ENCODE measurements at places on chromosomes 12 and 14.

DNA sequence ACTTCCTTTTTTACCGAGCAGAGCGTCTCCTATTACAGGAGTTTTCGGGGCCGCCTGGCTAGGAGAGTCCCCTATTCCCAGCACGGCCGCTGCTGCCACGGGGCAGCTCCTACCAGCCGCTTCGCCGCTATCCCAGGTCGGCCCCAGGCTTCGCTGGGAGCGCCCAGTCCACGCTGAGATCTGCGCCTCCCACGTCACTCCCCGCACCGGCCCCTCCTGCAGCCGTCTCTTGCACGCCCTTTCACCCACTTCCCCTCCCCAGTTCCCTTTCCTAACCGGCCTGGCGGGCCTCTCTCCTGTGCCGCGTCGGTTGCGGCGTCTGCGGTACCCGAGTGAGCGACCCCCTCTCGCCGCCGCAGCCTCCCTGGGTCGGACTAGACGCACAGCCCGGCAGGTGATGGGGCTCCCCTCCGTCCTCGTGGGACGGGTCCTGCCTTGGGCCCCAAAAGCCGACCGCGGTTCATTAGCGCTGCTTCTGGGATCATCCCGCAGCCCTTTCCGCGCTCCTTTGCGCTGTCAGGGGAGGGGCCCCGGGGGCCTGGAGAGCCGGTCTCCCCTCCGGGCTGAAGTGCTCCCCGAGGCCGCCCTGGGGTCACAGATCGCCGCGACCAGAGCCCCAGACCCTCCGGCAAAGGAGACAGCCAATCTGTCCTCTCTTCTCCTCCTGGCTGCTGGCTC lies 1318.4 kb downstream of the TMEM121 start:
- DNase-seq: peak; percentile 79

GRCh38 chr14:69149461-69150244 lies 3.3 kb downstream of the DCAF5 start:
- no peak for DNase-seq

DNA sequence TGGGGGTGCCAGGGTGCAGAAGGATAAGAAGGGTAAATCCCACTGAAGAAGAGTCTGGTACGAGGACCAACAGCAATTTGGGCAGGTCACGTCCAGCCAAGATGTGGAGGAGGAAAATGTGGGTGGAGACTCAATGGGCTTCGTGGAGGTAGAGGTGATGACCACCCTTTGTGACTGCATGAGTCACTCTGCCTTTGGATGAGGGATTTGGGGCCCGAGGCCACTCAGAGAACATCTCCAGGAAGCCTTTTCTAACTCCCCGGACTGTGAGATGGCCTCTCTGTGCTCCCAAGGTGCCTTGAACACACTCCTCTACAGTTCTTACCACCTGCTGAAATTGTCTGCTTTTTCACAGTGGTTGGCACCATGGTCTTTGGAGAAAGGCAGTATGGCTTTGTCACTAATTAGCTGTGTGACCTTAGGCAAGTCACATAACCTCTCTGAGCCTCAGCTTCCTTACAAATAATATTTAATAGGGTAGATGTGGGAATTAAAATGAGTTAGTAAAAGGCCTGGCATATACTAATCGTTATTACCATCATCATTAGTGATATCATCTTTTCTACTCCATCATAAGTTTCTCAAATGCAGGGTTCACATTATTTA lies 67.0 kb upstream of the ARHGAP5 start:
- no peak for DNase-seq

- DNase-seq: no peak
These were observed 66.3 kb upstream of the PLEKHG3 start for GRCh38 chr14:64637735-64638473.

GRCh38 chr14:69263364-69263763 lies 3.4 kb downstream of the GALNT16 start:
- no peak for DNase-seq

DNA sequence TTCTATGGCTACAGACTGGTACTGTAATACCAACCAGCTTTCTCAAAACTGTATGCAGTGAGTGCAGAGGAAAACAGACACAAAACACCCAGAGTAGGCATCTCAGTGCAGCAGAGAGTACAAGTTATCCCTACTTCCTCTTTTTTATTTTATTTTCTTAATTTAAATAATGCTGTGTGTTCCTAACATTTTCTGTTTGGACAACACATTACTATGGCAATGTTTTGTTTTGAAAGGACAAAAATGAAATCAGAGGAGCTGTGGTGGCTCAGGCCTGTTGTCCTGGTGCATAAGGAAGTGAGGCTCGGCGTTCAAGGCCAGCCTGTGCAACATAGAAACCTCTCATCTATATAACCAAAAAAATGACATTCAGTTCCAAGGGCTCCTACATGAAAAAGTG lies 33.7 kb upstream of the SELPLG start:
- no peak for DNase-seq

- DNase-seq: no peak
These were observed 14.3 kb downstream of the SERPINA1 start for GRCh38 chr14:94374116-94374515.

- no peak for DNase-seq
These were observed 10.4 kb downstream of the CPNE6 start for GRCh38 chr14:24081739-24082211.

GRCh38 chr12:65488197-65488596 lies 209.7 kb downstream of the MSRB3 start:
- no peak for DNase-seq

GRCh38 chr14:53550776-53551175 lies 397.7 kb upstream of the DDHD1 start:
- no peak for DNase-seq

- DNase-seq: no peak
These were observed 309.6 kb downstream of the LRFN5 start for GRCh38 chr14:41916313-41916712.

DNA sequence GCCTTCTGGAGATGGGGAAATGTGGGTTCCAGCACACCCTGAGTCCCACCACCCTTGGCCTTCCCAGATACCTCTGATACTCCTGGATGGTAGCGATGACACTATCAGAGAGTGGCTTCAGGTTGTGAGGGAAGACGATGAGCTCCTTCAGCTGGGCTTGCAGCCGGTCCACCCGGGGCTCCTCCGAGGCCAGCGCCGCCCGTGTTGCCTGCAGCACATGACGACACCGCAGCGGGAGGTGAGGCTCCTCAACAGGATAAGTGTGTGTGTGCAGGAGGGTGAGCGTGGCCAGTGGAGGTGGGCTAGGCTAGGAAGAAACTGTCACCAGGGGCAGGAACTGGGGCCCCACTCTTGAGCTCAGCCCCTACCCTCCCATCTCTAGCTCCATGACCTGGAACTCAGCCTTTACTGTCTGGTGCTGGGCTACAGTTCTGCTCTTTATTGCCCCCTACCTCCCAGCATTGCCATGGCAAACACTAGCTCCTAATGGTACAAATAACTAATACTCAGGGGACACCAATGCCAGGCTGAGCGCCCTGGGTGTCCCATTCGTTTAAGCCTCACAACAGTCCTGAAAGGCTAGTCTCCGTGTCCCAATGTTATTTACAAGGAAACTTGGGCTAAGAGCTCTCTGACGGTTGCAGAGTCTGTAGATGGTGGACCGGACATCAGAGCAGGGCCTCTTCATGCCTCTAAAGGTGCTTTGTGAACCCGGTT lies 64.1 kb downstream of the SYNE3 start:
- peak; percentile 60 for DNase-seq

DNA sequence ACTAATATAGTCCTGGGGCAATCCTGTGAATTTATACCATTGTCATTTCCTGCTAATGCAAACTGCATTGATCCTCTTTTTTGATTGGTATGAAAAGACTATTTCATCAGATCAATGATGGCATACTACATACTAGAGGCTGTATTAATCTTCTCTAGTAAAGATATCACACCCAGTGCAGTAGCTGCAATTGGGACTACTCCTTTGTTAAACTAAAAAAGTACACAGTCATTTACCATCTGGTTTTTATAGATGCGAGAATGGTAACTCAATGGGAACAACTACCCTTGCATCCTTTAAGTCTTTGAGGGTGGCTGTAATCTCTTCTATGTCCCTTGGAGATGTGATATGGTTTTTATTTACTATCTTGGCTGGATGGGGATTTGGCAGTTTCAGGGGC lies 80.2 kb upstream of the STK38L start:
- DNase-seq: no peak

DNA sequence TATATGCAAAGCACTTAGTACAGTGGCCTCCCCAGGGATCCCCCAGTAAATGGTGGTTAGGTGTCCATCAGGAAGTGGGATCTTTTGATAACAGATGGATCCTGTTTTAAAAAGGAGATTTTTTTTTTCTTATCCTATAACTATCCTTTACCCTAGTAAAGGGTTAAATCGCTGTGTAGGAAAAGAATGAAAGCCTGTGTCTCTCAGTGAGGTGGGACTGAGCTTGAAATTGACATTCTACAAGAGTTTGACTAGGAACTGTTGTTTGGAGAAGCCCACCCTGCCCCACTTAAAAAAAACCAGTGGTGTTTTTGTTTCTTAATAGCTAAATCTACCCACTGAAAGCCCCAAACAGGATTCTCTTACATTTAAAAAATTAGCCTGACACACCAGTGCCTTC lies 112.2 kb upstream of the EGLN3 start:
- DNase-seq: no peak

DNA sequence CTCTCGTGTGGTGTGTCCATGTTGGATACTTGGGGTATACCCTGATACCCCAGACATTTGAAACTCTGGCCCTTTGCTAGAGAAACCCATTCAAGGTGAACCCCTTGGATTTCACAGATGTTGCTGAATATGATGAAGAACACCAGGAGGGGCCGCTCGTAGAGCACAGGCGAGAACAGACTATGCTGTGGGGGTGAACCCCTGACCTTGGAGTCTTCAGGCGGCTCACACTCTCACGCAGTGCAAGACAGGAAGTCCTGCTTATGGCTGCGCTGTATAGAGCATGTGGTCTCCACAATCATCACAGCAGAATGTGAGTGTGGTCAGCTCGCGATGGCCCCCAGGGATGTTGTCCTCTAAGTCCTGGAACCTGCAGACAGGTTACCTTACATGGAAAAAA lies 60.4 kb downstream of the SLC15A4 start:
- DNase-seq: no peak

- no peak for DNase-seq
These were observed at the start of gene GPD1 for GRCh38 chr12:50103767-50104321. GPD1 (plus strand) TSS chr12:50104008; CDS start chr12:50104051, 43 bp downstream.

- DNase-seq: no peak
These were observed 36.1 kb downstream of the PACS2 start for GRCh38 chr14:105350450-105351244.

Measured in GM13976 (cell line).